ENCODE measurements at places on chromosomes 5 and 9.

- DNase-seq, result no peak
Observed at GRCh38 chr9:100700689-100701318, 122.9 kb downstream of the CAVIN4 start.

DNA sequence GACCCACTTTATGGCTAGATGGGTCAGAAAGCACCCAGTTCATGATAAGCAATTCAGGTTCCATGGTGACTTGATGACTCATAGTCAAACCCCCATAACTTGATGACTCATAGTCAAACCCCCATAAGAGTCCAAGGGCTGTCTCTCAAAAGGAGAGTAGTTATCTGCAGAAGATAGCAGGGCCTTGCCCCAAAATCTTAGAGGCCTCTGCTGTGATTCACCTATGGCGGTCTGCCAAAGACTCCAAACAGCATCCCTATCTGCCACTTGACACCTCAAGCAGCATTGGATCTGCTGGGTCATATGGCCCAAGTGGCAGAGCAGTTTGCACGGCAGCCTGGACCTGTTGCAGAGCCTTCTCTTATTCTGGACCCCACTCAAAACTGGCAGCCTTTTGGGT is 395.2 kb upstream of the KIF2A start:
- DNase-seq, result no peak

GRCh38 chr9:2502760-2503159 is 118.8 kb upstream of the VLDLR start:
- no peak for DNase-seq

- DNase-seq, result no peak
Observed at GRCh38 chr9:128587453-128587852, 35.1 kb downstream of the SPTAN1 start.

DNA sequence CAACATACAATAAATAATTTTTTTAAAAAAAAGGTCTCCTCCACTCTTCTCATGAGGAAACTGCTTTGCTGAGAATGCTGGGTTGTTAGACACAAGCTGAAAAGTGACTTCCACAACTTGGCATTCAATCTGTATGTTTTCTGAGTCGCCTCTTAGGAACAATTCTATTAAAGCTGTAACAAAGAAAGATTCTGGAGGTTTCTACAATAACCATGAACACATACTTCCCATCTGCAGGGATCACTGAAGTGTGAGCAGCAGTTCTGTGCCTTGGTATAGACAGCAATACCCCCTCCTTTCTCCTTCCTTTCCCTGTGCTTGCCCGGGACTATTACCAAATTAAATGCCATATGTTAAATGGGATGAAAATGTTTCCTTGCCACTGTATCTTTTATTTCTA is 1.5 kb downstream of the DIRAS2 start:
- DNase-seq, result no peak

- DNase-seq, result peak; percentile 69
Observed at GRCh38 chr5:179275941-179276837, 69.1 kb downstream of the ADAMTS2 start.

DNA sequence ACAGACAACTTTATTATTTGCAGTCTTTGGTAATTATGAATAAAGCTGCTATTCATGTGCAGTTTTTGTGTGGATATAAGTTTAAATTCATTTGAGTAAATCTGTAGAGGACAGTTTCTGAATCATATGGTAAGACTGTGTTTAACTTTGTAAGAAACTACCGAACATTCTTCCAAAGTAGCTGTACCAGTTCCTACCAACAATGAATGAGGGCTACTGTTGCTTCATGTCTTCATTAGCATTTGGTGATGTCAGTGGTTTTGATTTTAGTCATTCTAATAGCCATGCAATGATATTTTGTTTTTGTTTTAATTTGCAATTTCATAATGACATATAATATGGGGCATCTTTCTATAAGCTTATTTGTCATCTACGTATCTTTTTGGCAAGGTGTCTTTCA is 501.3 kb upstream of the RORB start:
- no peak for DNase-seq

GRCh38 chr5:89878140-89879132 is 531.1 kb downstream of the CETN3 start:
- no peak for DNase-seq

DNA sequence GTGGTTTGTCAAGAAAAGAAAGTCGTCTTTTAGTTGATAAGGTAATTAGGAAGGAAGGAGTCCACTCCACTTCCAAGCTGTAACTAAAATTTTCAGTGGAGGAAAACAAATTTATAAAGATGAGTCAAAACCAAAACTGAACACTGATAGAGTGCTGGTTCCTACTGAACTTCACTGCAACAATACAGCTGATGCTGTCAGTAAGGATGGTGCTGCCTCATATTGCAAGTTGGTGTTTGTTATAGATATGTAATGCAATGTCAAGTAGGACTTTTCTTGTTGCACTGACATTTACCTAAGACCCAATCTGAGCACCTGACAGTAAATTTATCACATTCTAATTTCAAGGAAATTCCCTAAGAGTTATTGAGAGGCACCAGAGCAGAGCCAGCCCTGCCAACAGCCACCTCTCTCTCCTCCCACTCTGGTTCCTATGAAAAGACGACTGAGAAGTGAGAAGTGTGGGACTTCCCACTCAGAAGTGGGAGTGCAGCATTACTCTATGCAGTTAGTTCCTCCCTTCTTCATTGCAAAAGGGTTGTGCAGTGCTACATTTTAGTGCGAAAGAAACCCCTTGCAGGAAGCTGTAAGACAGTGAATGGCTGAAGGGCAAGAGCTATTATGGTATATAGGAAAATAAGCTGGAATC is 350.8 kb downstream of the NFIB start:
- DNase-seq, result no peak

DNA sequence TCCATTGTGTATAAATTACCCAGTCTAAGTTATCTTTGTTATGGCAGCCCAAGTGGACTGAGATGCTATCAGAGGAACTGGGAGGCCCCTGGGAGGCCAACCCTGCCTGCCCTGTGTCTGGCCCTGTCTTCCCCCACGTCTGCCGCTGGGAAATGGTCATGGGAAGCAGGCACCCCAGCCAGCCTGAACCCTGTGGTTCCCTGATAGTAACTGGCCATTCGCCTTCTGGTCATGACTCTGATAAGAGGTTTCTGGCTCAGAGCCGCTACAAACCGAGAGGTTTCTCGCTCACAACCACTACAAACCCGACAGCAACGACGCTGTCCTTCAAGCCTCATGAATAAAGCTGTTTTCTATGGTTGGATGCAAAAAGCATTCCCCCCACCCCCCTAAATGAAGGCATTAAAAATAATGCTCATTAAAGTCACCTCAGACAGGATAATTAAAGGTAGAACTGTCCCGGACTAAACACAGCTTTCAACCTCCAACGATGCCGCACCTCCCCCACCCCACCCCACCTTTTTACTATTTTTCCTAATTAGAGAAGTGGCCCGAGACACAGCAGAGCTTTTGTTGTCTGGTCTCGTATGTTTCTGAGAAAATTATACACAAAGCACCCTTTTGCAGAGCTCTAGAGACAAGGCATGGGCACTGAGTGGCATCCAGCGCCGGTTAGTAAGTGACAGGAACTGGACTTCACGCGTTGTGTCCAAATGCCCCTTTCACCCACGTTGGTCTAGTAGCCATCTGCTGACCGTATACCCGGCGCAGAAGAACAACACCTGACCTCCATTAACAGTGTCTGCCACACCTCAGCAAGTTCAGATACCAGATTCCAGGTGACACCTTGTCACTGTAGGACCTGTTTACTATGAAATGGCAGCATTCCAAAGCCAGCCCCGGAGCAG is 140.8 kb downstream of the COL23A1 start:
- DNase-seq, result no peak

DNA sequence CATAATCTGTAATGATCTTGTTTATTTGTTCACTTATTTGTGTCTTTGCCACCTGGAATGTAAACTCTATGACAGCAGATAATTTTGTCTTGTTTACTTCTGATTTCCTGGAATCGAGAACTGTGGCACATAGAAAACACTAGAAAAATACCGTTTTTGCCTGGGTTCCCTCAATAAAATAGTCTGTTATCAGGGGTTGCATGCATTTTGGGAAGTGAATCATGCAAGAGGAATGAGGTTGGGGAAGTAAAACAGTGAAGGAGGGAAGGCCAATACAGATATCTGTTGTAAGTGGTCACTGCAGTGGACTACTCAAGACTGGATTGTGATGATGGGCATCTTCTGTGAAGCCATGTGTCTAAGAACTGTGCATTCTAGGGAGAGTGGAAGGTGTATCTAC is 45.2 kb upstream of the IL6ST start:
- DNase-seq, result no peak

GRCh38 chr9:93205045-93205768 is 21.3 kb downstream of the WNK2 start:
- peak; percentile 91 for DNase-seq

DNA sequence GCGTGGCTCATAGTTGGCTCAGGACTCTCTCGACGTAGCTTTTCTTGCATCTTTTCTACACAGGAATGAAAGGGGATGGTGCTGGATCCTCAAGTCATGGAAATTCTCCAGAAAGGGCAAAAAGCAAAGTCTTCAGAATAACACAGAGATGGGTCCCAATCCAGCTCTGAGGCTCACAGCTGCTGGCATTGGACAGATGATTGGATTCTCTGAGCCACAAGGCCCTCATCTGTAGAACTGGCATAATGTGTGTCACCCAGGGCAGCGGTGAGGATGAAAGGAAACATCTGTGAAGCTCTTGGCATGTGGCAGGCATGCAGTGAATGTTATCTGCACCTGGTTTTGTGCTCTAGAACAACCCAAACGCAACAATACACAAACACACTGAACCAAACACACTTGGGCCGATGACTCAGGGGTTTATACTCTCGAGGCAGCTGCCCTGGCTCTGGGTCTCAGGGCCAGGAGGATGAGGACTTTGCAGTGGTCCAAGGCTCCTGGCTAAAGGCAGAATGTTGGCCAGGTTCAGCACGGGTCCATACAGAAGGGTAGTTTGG is 64.0 kb upstream of the UBTD2 start:
- no peak for DNase-seq

GRCh38 chr5:175856408-175857100 is 14.8 kb upstream of the CPLX2 start:
- no peak for DNase-seq

DNA sequence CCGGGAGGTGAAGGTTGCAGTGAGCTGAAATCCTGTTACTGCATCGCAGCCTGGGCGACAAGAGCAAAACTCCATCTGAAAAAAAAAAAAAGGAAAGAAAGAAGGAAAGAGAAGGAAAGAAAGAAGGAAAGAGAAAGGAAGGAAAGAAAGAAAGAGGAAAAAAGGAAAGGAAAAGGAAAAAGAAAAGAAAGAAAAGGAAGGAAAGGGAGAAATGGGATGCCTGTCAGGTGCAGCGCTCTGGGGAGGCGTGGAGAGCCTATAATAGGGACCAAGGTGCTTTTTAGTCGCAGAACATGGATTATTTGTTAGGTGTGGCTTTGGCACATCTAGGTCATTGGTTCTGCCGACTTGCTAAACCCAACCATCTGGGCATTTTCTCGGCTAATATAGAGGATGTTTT is 17.9 kb downstream of the EXOSC2 start:
- DNase-seq, result no peak

- DNase-seq, result peak; percentile 41
Observed at GRCh38 chr9:126490214-126490631, 123.5 kb upstream of the LMX1B start.

DNA sequence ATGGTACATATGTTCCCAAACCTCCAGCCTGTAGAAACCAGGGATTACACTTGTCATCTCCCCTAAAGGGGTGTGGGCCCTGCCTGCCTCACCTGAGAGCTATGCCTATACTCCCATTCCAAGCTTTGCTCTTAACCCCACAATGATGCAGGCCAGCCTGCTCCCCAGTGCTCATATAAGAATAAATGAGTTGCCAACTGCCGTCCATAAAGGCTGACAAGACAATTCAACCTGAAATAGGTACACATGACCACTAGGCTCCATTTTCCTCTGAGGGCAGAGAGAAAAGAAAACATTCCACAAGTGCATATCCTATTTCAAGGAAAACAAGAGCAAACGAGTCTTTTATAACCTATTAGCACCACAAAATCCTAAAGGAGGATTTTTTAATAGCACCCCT is 28.4 kb downstream of the SKP1 start:
- DNase-seq, result no peak

DNA sequence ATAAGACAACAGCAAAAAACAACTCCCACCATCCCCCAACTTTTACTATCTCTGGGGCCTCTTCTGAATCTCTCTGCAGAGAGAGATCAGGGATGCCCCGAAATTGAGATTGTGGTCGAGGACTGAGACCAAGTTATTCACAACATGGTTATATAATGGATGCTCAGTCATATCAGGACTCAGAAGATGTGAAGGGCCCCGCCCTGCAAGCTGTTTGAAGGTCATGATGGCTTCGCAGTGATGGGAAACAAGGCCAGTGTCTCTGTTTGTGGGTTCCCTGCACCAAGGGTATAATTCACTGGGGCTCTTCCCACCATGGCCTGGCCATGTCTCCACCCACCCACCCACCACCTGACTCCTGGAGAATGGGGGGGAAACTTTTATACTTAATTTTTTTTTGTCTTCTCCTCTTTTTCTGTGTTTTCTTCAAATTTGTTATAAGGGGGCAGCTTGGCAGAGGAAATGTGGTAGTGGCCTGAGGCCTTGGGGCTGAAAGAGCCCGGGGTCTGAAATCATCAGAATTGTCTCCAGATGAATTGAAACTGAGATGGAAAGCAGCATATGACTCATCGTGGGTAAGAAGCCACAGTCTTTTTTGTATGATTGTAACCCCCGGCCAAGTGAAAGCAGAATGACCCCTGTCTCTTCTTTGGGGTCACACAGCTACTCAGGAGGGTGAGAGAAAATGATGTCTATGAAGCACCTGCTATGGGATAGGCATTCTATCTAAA is 15.0 kb upstream of the TEX48 start:
- DNase-seq, result no peak

GRCh38 chr5:88686726-88687125 is 196.3 kb downstream of the MEF2C start:
- DNase-seq, result no peak

Data from femur (tissue), 1 donor.